ENCODE measurements at places on chromosomes 7 and 10. TPM values are rescaled to one million over a fixed set of nuclear protein-coding genes. Genes with fewer than 3 reads are reported as not detected.

- peaks cover 52% of the 10 kb centered on the region for H3K4me1 ChIP-seq
- H3K36me3 ChIP-seq, result no peaks in the 10 kb centered on the region
- H3K4me3 ChIP-seq, result peak overlapping the region; percentile 40
- peak overlapping the region; percentile 68 for H3K27ac ChIP-seq
- DNase-seq, result no peak
Measured at GRCh38 chr7:114086537-114086913, 167.7 kb upstream of the PPP1R3A start.

DNA sequence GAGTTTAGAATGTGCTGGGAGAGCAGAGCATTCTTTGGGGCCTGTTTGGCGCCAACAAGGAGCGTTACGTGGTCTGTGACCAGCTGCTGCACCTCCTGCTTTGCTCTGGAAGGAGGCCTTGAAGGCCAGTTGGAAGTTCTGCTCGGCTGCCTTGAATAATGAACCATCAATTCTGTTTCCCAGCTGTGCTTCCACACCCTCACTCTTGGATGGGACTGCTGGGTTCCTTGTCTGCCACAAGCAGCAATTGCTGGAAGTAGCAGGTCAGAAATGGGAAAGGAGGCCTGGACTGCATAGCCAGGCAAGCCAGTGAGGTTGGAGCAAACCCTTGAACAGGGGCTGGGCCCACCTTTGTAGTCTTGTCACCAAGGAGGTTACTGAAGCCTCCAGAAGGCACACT lies 86.6 kb upstream of the INSYN2A start:
- H3K27me3 ChIP-seq, result no peaks in the 10 kb centered on the region
- no peak for DNase-seq
- H3K4me3 ChIP-seq, result no peak overlapping the region
- H3K27ac ChIP-seq, result no peak overlapping the region
- H3K36me3 ChIP-seq, result no peaks in the 10 kb centered on the region
- H3K4me1 ChIP-seq, result no peaks in the 10 kb centered on the region

- H3K36me3 ChIP-seq, result no peaks in the 10 kb centered on the region
- H3K4me1 ChIP-seq, result no peaks in the 10 kb centered on the region
- H3K4me3 ChIP-seq, result no peak overlapping the region
- no peak for DNase-seq
Measured at GRCh38 chr7:108385834-108386422, 70.3 kb downstream of the NRCAM start.

DNA sequence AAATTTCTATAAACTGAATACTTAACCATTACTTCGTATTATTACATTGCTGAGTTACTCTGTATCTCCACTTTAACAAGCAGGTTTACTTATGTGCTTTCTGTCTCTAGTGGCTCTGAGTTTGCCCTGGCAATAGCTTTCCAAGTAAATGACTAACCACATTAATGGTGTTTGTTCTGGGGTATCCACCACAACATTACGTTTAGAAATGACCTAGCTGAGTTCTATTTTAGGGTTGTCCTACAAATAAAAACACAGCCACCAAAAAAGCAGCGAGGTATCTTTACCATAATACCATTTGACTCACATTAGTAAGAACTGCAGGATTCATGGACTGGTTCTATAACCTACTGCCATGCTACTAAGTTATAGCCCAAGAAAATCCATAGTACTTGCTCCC lies 83.1 kb downstream of the HIBADH start:
- DNase-seq, result no peak
- H3K4me1 ChIP-seq, result peaks cover 4% of the 10 kb centered on the region
- no peaks in the 10 kb centered on the region for H3K27me3 ChIP-seq
- H3K27ac ChIP-seq, result no peak overlapping the region

DNA sequence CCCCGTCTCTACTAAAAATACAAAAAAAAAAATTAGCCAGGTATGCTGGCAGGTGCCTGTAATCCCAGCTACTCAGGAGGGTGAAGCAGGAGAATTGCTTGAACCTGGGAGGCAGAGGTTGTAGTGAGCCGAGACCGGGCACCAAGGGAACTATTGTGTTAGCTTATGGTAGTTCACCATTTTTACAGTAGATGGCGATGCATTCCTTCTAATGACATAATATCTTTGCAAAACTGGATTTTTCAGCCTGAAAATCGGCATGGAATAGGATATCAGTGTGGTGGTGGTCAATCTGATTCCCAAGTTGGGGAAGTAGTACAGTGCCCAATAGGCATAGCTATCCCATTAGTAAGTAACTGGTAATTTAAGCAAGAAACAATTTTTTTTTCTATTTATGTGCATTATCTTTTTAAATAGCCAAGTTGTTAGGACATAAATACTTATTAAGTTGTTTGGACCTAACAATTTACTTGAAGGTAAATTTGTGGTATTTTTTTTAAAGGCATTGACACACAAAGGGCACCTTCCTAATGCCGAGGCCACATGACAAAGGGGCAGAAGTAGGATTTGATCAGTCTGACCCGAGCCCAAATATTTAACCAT lies 17.6 kb upstream of the IMPDH1 start:
- H3K36me3 ChIP-seq, result no peaks in the 10 kb centered on the region
- peaks cover 19% of the 10 kb centered on the region for H3K27me3 ChIP-seq
- H3K27ac ChIP-seq, result no peak overlapping the region
- no peak overlapping the region for H3K4me3 ChIP-seq

The PIK3CG gene
- 38.5 TPM for total RNA-seq

GRCh38 chr10:122331100-122331499 lies 43.4 kb upstream of the PLEKHA1 start:
- no peak overlapping the region for H3K27ac ChIP-seq
- H3K27me3 ChIP-seq, result no peaks in the 10 kb centered on the region
- DNase-seq, result no peak
- H3K4me3 ChIP-seq, result no peak overlapping the region

DNA sequence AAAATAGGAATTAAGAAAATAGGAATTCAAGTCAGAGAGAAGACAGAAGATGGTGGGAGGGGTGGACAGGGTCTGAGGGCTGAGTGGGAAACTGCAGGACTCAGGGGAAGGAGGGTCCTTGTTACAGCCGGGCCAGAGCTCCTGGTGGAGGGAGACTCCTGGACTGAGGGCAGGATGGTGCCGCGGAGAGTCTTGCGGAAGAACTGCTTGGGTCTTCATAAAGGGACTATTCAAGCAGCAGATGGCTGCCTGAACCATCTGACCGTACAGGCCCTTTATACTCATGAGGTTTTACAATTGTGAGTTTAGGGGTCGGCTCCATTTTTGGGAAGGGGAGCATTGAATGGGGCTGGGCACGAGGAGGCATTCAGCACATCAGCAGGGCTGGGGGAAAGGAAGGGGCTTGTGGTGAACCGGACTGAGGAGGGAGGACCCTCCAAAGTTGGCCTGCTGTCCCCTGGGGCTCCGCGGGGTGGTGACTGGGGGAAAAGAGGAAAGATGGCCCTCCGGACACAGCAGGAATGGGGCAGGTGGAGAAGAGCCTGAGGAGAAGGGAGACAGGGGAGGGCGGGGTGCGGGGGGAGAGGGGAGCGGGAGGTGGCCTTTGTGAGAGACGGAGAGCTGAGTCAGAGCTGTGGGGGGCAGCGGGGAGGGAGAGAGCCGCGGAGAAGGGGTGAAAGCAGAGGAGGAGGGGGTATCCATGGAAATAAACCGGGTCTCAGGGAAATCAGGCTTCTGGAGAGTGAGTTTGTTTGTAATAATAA lies 1.5 kb downstream of the FAM131B start:
- no peaks in the 10 kb centered on the region for H3K4me1 ChIP-seq
- H3K27ac ChIP-seq, result no peak overlapping the region
- H3K36me3 ChIP-seq, result no peaks in the 10 kb centered on the region
- DNase-seq, result no peak

Measured in spleen (tissue), 13 donors.